Activated T-cell treated with anti-CD3 and anti-CD28 coated beads for 4 hours (primary cell): ENCODE measurements at places on chromosomes 2 and 18.

GRCh38 chr2:16020389-16021008 lies 80.1 kb downstream of the MYCN start:
- no peak for DNase-seq

- DNase-seq: peak; percentile 15
Observed at GRCh38 chr18:56709463-56709862, 58.3 kb downstream of the WDR7 start.

- DNase-seq: no peak
Observed at GRCh38 chr2:215392687-215393270, 43.1 kb downstream of the FN1 start.

DNA sequence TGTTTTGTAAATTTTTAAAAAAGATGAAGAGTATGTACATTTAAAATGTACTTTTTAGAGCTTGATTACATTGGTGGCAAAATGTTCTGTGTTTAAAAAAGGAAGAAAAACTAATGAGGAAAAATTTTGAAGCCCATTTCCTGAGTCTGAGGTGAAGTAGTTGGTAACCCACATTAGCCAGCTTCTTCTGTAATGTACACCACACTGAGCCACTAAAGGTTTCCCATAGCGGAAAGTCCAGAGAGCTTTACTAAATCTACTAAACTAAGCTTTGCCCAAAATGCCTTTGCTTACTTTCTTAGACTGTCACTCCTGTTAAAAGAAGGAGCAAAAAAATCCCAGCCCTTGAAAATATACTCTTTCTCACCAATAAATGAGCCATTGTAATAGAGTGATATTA lies 804.8 kb upstream of the ZEB2 start:
- no peak for DNase-seq

DNA sequence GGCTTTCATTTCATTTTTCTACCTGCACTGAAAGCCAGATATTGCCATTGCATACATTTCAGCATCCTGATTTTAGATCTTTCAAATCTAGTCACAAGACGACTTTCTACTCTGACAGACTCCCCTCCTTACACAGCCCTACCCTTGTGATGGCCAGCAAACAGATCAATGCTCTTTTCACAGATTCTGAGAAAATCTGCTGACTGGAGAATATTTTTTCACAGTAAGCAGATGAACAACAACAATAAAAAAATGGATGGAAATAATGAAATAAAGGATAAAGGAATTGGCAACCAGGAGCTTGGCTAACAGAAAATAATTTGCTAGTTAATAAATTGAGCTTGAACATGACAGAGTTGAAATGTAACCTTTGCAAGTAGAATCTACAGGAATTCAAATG lies 527.2 kb downstream of the IRS1 start:
- DNase-seq: no peak

- no peak for DNase-seq
Observed at GRCh38 chr2:74080346-74080745, 67.4 kb downstream of the BOLA3 start.
